ENCODE measurements at places on chromosomes 6 and 20.
A peak's percentile ranks its signal among the peaks of the same experiment; 100 is the strongest.

DNA sequence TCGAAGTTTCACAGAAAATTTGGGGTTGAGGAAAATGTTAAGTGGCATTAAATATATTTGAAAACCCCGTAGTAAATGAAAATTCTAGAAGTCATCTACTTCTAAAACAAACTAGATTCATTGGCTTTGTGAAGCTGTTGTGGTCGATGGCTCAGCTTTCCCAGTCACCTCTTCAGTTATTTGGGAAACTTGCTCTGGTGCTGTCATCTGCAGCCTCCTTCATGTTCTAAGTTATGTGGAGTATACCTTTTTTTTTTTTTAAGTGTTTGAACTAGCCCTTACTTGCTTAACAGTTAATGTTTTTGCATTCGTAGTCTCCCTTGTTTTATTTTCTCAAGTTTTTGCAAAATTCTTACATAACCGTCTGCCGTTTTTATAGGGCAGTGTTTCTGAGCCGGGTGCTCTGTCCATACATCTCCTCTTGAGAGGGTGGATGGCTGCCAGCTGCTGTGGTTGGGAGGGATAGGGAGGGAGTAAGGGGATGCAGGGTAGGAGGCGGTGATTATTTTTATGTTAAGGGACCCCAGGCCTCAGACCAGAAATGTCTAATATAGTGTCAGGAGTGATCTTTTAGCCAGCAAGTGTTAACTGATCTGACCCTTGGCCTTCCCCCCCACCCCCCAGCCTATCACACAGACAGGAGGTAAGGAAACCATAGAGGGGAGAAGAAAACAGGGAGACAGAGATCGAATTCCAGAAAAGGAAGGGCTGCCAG is 7.1 kb downstream of the RREB1 start:
- DNase-seq: no peak

DNA sequence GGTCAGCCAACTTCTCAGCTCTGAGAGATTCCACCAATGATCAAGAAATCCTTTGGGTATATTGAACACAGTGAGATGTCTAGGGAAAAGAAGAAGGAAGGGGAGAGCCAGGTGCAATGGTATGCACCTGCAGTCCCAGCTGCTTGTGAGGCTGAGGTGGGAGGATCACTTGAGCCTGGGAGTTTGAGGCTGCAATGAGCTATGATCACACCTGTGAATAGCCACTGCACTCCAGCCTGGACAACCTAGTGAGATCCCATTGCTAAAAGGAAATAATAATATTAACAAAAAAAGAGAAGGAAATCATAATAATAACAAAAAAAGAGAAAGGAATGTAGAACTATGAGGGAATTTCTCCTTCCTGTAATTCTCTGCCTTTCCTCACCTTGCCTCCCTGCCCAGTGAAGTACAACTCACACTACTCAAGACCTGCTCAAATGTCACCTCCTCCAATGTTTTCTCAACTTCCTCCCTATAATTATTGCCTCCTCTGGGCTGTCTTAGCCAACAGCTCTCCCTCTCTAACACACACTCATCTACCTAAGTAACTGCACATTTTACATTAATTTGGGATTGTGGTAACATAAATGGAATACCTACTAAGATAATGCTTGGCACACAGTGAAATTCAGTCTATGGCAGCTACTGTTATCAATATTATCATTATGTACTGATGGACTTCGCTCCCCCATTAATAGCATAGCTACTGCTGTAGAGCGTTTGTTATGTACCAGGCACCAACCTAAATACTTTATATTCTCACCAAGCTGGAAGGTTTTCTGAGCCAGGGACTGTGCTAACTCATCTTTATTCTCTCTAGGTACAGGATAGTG is 103.6 kb downstream of the KIF13A start:
- no peak for DNase-seq

DNA sequence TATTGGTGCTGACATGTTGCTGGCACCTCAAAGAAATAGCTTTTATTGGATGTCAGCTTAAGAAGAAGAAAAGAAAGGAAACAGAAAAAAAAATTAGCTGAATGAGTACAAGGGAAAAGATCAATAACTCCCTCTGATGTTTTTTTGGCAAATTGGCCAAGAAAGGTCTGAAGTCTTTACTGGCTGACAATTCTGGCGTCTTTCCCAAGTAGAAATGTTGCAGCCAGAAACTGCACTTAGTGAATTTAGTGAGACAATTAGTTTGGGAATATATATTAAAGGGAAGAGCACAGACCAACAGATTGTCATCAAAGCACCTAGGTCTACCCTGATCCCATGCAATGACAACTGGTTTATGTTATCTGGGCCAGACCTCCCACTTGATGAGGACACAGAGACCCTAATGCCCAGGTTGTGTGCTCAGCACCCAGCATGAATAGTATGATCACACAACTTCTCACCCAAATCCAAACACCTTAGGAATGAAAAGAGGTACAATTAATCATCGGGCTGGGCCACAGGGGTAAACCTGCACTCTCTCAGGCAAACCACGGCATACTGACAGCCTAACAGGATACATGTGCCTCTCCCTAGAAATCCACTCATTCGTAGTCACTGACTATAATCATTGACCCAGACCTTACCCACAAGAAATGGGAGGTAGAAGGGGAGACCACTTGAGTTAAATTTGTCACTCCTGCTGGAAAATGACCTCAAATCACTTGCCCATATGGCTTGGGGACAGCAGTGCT is 612.3 kb upstream of the ARID1B start:
- no peak for DNase-seq

- DNase-seq: no peak
Observed at GRCh38 chr6:50840811-50841192, 22.1 kb downstream of the TFAP2B start.

- peak; percentile 50 for DNase-seq
Observed at GRCh38 chr20:49814057-49814694, 1.5 kb downstream of the SLC9A8 start.

GRCh38 chr6:67433124-67433523 is 1202.0 kb upstream of the ADGRB3 start:
- no peak for DNase-seq

DNA sequence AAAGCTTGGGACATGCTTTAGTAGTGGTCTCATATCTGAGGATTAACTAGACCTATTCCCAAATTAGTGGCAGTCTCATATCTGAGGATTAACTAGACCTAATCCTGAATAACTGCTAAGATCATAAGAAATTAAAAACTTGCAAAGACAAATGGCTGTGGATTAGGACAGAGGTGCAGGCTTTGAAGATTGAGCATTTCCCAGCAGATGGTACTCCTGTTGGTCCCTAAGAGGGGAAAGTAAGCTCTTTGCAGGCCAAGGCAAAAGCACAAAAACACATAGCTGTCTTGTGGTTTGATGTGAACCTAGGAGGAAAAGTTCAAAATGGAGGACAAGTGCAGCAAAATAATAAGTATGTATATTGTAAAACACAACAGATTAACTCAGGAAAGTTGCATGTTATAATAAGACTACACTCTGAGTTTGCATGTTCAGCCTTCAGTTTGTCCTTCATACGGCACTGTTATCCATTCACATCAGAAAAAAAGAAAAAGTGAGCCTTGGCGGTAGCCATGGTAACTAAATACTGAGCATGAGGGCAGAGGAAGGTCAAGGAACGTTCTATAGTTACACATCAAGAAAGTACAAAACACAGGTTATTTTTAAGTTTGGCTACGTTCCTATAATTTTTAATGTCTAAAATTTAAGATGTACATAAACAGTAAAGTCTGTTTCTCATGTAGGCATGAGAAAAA is 62.8 kb downstream of the FILIP1 start:
- no peak for DNase-seq

DNA sequence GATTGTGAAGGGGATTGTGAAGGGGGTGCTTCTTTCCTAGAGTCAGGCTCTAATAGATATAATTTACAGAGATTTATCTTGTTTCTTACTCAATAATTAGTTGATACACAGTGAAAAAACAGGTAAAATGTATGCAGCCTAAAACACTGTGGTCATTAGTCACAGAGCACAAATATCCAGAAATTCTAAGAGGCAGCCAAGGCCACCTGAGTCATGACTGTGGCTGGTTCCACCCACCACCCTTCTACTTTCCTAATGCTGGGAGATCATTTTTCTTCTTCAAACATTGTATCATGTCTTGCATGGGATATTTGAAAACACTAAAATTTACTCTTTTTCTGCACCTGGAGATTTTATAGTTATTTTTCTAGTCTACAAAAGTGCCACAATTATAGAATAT is 181.6 kb downstream of the OTOR start:
- peak; percentile 36 for DNase-seq

- no peak for DNase-seq
Observed at GRCh38 chr20:32252189-32252588, 25.3 kb upstream of the KIF3B start.

GRCh38 chr20:10474606-10475184 is 39.6 kb downstream of the SLX4IP start:
- no peak for DNase-seq

DNA sequence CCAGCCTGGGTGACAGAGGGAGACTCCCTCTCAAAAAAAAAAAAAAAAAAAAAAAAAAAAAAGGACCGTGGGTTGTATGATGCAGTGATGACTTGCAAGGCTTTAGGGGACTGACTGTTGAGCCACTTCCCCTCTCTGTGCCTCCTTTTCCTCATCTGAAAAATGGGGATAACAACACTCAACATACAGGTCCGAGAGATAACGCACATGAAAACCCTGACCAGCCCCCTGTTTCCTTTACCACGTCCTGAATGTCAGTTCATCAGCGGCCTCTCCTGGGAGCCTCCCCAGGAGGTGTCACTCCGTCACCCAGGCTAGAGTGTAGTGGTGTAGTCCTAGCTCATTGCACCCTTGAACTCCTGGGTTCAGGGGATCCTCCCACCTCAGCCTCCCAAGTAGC is 3.9 kb downstream of the SLA2 start:
- no peak for DNase-seq

- no peak for DNase-seq
Observed at GRCh38 chr20:50728981-50729874, 2.2 kb upstream of the PARD6B start.

DNA sequence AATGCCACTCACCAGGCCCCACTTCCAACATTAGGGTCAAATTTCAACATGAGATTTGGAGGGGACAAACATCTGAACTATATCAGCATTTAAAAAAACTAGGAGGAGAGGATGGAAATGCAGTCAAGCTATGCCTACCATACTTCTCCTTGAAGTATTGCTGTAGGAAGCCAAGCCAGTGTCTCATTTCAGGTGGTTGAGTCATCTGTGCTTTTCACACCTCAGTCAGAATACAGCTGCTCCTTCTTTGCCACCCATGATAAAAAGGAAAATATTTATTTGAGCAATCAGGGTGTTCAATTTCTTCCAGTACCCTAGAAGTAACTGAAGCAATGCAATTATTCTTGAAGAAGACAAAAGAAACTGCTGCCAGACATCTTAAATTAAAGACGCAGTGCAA is 47.0 kb upstream of the EEF1E1 start:
- DNase-seq: no peak

DNA sequence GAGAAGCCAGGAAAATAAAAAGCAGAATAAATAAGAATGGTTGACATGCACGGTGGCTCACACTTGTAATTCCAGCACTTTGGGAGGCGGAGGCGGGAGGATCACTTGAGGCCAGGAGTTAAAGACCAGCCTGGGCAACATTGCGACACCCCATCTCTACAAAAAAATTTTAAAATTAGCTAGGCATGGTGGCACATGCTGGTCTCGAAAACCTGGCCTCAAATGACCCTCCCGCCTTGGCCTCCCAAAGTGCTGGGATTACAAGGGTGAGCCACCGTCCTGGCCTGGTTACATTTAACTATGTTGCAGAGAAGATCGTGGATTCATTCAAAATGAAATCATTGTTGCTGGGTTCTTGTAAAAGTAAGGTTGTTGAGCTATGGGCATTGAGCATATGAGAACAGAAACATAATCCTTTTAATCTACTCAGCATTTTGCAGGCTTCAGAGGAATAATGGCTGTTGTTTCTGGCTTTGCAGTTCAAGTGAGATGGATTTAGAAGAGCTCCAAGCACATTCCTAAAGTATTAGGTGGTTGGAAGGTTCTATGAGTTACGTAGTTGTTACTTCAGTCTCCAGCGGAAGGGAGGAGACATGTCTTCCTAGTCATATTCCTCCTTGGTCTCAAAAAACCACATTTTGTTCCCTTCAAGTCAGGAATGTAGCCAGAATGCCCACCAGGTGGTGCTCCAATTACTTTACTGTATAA is 45.6 kb upstream of the RAB23 start:
- peak; percentile 96 for DNase-seq

DNA sequence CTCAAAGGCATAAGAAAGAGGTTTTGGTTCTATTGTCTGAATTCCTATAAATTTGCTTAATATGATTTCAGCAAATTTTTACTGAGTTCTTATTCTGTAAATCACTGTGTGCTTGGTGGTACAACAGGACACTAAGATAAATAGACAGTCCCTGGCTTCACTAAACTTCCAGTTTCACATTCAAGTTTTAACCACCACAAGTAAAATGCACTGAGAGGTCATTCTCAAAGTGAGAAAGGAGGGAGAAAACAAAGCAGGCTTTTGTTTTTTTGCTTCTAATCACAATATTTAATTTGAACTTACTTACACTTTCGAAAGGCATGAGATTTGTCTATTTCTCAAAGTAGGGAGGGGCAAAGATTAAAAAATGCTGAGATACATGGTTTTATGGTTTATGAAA is 445.7 kb downstream of the CDC5L start:
- DNase-seq: no peak

DNA sequence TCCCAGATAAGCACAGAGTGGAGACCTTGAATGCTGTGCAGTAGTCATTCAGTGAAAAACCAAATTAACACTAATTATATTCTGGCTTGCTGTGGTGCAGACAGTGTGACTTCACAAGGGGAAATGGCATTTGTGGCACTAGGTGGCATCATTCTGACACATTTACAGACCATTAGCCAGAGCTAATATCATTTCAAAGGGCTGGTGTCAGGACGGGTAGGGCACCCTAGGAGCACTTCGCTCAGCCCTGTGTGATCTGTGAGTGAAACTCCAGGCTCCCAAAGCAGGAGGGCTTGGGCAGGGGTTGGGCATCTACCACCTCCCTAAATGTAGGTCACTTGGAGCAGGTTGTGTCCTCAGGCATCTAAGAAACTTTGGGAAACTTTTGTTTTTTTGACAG is 555.8 kb downstream of the PKHD1 start:
- no peak for DNase-seq

DNA sequence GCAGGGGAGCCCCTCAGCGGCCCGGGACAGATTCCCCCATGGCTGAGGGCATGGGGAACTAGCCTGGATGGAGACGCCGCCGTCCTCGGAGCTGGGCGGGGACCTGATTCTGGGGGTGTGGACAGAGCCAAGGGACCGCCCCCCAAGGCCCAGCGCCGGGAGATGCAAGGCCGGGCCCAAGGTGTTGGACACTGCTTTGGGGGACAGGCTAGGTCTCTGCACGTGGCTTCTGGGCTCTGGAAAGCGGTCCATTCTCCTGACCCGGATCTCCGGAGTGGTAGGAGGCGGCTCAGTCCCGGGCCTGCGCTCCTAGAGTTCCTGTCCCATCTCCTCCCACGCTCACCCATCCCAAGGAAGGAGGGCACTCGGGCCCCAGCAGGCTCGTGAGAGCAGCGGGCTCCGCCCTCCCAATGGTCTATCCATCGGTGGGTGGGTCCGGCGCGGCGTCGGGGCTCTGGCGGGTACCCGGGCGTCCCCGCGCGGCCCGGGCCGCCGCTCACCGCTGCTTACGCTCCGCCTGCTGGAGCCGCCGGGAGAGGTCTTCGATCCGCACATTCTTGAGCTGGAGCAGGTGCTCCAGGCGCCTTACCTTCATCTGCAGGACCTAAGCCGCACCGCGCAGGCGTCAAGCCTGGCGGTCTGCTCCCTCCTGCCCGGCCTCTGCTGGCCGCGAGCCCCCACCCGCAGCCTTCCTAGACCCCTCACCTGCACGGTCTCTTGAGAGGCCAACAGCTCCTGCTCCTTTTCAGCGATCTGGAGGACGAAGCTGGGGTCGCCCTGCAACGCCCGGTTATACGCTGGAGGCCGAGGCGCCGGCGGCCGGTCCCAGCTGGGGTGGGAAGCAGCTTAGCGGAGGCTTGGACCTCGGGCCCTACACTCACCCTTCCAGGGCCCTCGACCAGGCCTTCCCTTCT is 3.3 kb downstream of the SPEF1 start:
- peak; percentile 69 for DNase-seq
